ENCODE measurements at places on chromosomes 2 and 18.

GRCh38 chr2:3442185-3442584 lies 62.7 kb downstream of the TRAPPC12 start:
- no peak for DNase-seq

- DNase-seq = no peak
Measured at GRCh38 chr2:121907928-121908327, 152.5 kb downstream of the TSN start.

GRCh38 chr18:10490401-10491165 lies 35.2 kb upstream of the NAPG start:
- peak; percentile 6 for DNase-seq

- DNase-seq = no peak
Measured at GRCh38 chr2:95037384-95037839, 11.9 kb downstream of the MAL start.

- peak; percentile 47 for DNase-seq
Measured at GRCh38 chr2:393711-394696, 106.1 kb upstream of the ALKAL2 start.

DNA sequence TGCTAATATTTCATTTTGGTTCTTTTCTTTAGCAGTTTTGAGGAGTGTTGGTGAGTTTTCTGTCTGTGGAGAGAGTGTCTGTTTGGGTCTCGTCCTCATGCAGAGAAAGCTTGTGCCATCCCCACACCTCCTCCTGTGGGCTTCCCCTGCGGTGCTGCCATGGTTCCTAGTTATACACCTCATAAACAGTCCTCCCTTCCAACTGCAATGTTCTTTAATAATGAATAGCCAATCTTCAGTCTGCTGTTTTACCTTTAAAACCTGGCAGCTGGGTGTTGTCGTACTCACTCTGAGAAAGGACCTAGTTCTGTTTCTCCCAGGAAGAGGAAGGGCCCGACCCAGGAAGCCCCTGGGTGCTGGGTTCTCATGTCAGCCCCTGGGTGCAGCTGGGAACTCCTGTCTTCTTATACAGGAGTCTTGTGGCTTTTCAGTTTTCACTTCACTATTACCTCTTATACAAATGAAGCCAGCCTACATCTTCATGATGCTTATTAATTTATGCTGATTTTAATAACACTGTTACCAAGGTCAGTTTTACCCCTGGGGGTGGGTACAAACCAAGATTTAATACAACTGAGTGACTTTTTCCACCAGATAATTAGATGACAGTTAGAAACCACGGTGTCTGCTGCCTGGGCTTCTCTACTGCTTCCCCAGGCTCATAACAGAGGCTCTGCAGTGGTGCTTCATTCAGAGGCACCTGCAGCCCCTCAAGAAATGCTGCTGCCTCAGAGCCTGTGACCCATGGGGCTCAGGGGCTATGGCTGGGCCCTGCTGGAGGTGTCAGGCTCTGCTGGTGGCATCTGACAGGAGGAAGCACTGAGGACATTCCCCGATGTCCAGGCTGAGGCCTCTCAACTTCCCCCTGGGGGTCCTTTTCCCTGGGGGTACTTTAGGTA lies 59.1 kb downstream of the COA5 start:
- DNase-seq = no peak

DNA sequence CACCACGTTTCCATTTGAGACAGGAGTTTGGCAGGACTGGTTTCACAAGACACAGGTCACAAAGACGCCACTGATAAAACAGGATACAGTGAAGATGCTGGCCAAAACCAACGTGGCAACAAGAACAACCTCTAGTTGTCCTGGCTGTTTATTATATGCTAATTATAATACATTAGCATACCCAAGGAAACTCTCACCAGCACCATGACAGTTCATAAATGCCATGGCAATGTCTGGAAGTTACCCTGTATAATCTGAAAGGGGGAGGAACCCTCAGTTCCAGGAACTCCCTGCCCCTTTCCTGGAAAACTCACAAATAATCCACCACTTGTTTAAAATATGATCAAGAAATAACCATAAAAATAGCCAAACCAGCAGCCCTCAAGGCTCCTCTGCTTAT lies 148.3 kb downstream of the RBM43 start:
- DNase-seq = no peak

- DNase-seq = no peak
Measured at GRCh38 chr2:164114937-164115336, 379.1 kb upstream of the FIGN start.

DNA sequence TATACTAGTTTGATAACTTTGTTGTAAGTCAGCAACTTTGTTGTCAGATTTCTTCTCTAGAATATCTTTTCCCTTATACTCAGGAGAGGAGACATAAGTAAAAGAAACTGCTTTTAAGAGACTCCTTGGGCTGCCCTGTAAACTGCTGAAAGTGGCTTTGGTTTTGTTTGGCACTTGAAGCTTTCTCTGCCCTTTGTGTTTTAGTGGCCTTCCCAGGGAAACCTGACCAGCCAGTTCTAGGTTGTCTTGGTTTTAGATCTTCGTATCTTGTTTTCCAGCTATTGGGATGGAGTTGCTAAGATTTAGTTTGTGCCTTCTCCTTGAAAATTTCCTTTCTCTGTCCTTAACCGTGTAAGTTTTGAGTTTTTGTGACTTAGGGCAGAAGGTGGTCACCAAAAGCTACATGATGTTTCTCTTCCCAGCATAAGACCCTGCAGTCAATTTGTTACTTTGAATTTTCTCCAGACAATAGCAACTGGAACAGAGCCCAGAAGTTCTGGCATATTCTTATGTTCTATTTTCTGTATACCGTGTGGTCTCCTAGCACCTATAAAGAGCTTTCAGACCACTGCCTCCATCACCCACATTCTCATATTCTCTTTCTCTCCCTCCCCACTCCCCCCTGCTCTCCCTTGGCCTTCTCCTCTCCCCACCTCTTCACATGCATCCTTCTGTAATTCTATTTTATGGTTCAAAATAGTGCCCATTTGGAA lies 81.1 kb downstream of the BOLA3 start:
- DNase-seq = no peak

DNA sequence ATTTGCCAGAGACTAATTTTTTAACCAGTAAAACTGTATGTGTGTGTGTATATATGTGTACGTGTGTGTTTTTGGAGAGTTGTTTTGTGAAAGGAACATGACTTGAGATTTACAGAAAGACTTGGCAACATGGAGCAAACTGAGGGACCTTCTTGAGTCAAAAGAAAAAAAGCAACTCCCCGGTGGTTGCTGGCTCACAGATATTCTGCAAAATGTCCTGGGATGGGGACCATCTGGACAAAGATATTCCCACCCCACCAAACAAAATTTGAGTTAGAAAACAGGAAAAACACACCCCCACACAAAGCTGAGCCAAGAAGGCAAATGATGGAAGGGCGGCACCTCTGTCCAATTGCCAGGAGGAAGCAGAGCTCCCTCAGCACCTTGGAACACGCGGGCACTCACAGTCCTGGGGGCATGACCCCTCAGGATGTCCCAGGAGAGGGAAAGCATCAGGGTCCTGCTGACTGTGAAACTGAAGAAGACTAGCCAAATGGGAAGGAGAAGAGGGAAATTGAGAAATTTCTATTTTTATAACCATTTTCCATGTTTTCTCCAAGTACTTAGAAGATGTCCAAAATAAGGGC lies 290.2 kb upstream of the ACVR2A start:
- no peak for DNase-seq

DNA sequence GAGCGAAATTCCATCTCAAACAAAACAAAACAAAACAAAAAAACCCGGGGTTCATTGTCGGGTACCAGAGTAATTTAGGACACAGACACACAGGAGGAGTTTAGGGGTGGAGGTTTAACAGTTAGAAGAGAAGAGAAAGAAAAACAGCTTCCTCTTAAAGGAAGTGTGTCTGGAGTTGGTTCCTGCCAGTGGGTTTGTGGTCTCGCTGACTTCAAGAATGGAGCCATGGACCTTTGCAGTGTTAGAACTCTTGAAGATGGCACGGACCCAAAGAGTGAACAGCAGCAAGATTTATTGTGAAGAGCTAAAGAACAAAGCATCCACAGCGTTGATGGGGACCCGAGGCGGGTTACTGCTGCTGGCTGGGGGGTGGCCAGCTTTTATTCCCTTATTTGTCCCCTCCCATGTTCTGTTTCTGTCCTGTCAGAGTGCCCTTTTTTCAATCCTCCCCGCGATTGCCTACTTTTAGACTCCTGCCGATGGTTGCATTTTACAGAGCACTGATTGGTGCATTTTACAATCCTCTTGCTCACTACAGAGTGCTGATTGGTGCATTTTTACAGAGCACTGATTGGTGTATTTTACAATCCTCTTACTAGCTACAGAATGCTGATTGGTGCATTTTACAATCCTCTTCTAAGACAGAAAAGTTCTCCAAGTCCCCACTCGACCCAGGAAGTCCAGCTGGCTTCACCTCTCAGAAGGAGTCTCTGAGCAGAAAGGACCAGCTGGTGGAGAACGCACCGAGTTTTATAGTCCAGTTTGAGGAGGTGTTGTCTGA lies 28.7 kb upstream of the ATP8B1 start:
- DNase-seq = no peak

- DNase-seq = no peak
Measured at GRCh38 chr2:42801381-42801780, 9.0 kb upstream of the HAAO start.

DNA sequence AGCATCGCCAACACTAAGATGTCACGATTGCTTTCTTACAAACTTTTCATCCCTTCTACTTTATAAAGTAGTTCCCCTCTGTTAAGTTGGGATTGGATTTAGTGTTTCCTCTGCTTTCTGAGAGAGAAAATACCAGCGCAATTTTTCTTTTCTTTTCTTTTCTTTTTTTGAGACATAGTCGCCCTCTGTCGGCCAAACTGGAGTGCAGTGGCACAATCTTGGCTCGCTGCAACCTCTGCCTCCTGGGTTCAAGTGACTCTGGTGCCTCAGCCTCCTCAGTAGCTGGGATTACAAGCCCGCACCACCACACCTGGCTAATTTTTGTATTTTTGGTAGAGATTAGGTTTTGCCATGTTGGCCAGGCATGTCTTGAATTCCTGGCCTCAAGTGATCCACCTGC lies 9.0 kb downstream of the RELCH start:
- no peak for DNase-seq

GRCh38 chr2:225010804-225011203 lies 31.5 kb downstream of the DOCK10 start:
- DNase-seq = no peak

GRCh38 chr2:113976277-113976928 lies 86.5 kb downstream of the ACTR3 start:
- DNase-seq = no peak

DNA sequence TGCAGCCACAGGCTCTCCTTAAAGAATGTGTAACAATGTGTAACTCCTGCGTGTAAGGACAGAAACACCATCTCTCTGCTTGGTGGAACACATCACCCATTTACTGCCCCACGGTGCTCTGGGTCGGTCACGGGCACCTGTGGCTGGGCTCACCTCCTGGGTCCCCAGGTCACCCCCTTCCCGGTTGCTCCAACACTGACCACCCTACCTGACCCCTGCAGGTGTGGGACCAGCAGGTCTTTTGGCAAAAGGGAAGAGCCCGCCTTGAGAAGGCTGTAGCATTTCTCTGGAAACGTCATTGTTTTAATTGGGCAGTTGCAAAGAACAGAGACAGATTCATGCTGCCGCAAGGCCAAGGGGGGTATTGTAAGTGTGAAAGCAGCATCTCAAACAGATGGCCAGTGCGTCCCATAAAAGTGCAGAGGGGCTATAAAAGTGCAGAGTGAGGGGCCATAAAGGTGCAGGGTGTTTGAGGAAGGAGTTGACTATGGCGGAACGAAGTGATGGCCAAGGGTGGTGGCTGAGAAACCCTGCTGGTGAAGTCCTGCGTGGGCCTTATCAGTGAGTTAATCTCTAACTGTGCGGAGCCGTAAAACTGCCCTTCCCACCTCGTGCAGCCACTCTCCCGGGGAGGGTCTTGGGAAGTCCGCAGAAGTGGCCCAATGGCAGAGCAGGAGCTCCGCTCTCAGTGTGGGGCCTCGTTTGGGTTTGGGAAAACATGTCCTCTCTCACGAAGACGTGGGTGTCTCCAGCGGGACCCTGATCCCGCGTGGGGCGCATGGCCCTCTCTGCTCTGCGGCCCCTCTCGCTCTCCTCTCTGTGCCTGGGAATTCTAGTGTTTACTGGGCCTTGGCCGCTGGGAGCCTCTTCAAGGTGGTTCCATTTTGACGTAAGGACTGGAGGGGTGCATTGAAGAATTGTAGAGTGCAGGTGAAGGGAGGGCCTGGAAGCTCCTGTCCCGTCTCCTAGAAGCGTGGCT lies 13.7 kb upstream of the NEU4 start:
- DNase-seq = no peak

DNA sequence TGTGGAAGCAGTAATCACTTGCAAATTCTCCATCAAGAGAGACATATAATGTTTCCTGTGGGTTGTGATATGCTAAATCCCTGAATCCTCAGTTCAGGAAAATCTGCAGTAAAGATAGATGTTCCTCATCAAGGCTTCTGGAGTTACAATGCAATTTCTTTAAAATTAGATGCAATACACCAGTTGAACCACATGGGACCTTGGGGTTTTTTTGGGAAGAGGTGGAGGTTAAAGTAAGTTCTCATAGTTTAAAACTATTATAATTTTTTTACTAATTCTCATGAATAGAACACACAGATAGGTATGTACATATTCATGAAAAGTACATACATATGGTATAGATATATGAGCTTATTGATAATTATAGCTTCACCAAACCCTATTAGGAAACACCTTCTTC lies 496.2 kb downstream of the SATB2 start:
- no peak for DNase-seq

DNA sequence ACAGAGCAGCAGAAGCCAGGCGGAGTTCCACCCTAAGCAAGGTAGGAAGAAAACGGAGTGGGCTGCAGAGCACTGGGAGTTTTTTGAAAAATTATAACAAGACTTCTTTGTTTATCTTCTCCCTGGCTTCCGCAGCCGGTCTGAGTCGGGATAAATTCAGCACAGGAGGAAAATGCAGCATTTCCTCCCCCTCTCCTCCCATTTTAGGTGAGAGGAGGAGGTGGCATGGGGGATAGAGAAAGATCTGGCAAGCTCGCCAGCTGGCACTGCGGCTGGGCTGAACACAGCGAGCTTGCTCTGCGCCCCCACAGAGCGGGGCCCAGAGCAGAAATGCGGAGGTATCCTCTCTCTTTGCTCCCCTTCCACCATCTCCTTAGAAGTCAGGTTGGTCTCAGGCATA lies 17.7 kb upstream of the CHRNA1 start:
- no peak for DNase-seq

GRCh38 chr18:48694295-48694694 lies 155.5 kb downstream of the CTIF start:
- no peak for DNase-seq

DNA sequence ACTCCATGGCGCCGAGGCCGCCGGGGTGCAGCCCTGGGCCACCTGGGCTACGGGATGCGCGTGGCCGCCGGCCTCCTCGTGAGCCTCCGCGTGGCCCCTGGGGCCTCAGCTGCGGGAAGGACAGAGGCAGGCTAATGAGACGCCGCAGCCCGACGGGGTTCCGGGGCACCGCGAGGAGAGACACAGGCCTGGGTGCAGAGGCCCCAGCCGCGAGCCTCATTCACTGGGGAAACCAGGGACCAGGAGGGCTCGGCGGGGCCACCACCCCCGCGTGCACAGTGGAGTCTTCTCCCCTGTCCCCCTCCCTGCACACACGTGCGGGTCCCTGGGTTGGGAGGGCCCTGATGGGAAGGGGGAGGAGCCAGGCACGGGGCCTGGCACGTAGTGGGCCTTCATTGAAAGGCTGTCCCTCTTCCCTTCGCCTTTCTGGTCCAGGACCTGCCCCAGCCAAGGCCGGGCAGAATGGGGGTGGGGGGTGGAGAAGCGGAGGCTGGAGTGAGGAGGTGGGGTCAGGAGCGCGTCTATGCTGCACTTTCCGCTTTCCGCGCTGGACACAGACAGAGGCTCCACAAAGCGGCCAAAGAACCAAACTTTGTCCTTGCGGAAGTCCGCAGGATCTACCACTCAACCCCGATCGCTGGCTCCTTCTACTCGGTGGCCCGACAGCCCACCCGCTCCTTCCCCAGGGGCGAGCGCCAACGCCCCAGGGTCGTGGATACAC lies 9.1 kb downstream of the ALPP start:
- DNase-seq = no peak
